ENCODE measurements at places on chromosomes 3 and 15.

DNA sequence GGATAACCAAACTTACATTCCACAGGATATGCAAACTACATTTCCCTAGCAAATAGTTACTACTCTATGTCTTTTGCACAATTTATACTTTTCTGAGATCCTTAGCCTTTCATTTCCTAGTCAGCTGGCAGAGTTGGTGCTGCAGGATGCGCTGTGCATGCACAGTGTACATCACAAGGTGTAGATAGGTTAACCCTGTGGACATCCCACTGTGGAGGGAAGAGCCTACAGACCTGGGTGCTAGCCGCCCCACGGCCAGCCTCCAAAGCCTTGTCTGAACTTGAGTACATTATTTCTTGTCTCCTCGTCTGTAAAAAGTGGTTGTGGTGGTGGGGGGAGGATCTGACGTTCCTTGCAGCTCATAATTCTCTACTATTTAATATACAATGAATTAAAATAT, 3.5 kb downstream of the TNFSF10 start:
- DNase-seq, result no peak

GRCh38 chr3:124812291-124813265, 74.6 kb downstream of the ITGB5 start:
- peak; percentile 89 for DNase-seq

DNA sequence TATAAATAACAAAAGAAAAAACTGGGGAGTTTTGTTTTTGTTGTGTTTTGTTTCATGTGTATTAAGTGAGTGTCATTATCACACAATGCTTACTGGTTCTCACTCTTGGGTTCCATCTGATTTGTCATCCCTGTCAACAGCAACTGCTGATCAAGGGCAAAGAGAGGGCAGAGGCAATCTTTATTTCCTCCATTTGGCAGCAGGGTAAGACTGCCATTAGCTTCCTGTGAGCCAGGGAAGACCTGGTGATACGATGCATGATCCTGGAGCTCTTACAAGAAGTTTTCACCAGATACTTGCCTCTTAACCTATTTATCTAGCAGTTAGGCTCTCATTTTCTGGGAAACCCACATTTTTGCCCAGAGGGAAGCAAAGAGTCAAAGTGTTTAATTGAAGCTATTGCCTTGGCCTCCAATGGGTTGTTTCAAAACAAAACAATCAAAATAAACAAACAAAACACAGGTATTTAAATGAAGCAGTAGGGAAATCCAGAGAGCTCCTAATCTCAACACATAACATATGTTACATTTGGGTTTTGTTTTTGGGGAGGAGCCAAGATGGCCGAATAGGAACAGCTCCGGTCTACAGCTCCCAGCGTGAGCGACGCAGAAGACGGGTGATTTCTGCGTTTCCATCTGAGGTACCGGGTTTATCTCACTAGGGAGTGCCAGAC, 529.8 kb downstream of the MAGI1 start:
- no peak for DNase-seq

- DNase-seq, result peak; percentile 77
Measured at GRCh38 chr3:48548729-48549705, 7.6 kb downstream of the PFKFB4 start.

GRCh38 chr3:165390166-165390565, 194.0 kb upstream of the SLITRK3 start:
- no peak for DNase-seq

- DNase-seq, result no peak
Measured at GRCh38 chr15:101135532-101136166, 116.2 kb downstream of the CHSY1 start.

GRCh38 chr15:95825208-95825607, 505.3 kb upstream of the NR2F2 start:
- no peak for DNase-seq

DNA sequence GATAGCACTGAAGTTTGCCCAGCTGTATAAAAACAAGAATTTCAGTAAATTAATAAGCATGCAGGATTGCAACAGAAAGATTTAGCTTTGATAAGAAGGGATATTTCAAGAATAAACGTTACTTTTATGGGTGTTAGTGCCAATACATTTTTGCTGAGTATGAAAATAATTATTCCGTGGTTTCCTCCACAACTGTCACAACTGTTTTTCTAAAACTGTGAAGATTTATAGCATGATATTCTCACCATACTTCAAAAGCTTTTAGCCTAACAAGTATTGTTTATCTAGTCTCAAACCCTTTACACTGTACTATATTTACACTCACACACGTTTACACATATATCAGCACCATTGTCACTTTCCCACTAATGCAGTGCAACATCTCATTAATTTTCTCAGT, 200.5 kb downstream of the TPRG1 start:
- no peak for DNase-seq

DNA sequence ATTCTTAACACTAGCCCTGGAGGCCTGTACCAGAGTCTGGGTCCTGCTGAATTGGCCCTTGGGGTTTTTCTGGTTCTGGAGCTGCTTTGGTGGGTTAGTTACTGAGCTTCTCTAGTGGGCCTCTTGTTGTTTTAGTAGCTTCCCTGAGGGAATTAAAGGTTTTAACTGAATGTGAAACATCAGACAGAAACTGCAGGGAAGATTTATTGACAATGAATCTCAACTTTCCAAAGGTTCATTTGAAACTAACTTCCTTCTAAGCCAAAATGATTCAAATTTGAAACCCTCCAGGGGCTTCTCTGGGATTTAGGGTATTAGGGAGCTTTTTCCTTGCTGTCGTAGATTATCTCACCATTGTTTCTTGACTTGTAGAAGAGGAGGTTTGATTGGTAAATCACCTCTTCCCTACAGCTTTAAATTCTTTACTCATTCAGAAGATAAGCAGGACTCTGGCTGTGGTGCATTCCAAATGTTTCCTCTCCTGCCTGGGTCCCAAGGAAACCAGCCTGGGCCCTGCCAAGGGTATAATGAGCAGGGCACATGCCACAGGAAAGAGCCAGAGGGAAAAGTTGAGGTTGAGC, 71.0 kb downstream of the TP63 start:
- DNase-seq, result no peak

DNA sequence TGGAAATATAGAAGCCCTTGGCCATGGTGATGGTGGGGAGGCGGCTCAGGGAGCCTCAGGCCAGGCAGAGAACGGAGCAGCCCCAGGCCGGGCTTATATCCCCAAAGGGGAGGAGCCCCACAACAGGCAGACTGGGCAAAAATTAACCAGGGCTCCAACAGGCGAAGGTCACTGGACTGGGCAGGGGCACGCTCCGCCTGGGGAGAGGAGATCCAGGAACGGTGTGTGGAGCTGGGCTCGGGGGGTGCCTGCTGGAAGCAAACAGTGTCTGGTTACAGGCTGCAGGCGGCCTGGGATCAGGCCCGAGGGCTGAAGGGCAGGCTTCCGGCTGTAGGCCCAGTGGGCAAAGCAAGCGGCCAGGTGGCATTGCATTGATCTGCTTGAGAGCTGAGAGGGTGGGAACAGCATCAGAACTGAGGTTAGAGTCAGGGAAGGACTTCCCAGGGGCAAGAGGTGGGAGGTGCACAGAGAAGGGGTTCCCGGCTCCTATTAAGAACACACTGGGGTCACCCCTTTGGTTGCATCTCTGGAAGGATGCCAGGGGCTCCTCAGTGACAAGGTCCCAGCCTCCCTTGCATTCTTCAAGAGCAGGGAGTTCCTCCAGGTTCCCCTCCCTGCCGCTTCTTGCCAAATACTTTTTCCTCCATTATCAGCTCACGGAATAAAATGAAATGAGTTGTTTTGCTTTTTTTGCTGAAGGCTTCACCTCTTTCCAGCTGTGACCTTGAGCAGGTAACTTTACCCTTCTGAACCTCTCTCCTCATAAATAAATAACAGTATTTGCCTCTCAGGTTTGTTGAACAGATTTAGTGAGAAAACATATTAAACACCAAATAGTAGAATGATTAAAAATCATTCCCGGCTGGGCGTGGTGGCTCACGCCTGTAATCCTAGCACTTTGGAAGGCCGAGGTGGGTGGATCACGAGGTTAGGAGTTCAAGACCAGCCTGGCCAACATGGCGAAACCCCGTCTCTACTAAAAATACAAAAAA, 7.8 kb downstream of the ANPEP start:
- no peak for DNase-seq

DNA sequence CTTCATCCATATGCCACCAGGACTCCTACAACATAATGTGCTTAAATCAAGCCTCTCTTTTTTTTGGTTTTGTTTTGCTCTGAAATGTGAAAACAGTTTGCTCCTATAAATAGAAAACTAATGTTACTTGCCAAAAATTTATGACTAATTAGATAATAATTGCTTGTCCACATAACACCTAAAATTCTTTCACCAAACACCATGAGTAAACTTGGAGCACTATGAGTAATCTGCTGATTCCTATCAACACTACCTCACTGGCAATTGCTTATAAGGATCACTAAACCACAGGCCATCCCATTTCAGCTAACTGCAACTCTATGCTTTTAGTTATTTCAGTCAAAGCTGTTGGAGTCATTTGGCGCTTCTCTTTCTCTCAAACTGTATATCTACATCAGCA, 252.7 kb downstream of the EPHA3 start:
- no peak for DNase-seq

DNA sequence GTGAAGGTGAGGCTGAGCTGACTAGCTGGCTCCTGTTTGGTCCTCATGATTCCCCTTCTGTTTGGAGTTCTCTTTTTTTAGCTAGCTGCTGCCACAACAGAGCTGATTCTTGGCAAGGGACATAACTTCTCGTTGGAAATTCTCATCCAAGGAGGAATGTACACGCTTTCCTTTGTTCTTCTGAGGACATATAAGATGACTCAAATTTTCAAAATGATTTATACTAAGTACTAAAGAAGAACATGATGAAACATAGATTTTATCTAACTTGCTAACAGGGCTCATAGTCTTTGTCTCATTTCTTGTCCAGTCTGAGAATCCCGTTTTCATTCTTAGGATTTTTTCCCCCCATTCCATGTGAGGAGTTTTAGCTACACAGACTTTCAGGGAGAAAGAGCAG, 2.9 kb upstream of the TFG start:
- DNase-seq, result no peak

DNA sequence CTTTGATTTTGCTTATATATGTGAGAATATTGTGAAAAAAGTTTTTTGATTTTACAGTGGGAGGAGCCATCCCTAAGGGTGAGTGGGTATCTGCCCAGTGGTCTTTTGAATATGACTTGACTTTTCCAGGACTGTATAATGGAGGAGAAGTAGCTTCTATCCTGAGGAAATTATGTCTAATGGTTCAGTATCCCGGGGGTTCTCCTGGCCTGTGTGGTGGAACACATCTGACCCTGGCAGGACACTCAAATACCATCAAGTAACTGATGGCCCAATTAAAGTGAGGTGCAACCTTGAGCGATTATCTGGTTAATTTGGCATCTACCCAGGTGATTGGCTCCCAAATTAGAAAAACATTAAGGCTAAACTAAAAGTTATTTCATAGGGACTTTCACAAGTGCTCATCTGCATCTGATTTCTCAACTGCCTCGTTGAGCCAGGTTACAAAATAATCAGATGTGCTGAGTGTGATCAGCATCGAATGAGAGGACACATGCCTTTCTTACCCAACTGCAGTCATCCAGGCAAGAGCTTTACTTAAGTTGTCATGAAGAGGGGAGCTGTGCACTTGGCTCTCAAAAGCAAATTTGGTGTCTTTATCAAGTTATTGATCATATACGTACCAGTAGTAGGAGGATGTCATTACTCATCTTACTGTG, 201.4 kb downstream of the IL5RA start:
- no peak for DNase-seq

GRCh38 chr3:69193749-69194148, 71.4 kb upstream of the LMOD3 start:
- no peak for DNase-seq

GRCh38 chr3:54146506-54147239, 24.3 kb downstream of the CACNA2D3 start:
- DNase-seq, result peak; percentile 38

DNA sequence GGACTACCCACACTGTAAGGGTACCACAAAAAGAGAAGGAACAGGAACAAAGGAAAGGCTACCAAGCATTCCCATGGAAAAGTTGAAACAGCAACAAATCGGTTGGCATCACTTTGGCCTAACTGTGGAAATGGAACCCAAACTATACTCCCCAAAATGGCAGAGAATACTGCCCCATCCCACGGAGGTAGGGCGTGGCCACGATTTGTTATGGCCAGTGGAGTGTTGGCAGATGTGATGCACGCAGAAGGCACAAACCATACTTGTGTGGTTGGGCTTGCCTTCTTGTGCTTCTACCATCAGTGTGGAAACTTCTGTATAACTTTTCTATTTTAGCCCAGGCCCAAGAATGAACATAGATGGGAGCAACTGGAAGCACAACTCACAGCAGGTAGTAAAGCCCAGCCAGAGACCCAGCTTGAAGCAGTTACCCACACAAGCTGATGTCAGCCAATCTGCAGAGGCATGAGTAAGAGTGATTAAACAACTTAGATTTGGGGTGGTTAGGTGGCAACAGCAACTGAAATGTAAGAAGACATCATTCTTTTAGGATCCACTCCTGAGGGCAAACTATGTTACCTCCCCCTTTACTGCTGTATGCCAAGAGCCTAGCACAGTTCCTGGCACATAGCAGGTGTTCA, 64.1 kb downstream of the BTD start:
- no peak for DNase-seq

DNA sequence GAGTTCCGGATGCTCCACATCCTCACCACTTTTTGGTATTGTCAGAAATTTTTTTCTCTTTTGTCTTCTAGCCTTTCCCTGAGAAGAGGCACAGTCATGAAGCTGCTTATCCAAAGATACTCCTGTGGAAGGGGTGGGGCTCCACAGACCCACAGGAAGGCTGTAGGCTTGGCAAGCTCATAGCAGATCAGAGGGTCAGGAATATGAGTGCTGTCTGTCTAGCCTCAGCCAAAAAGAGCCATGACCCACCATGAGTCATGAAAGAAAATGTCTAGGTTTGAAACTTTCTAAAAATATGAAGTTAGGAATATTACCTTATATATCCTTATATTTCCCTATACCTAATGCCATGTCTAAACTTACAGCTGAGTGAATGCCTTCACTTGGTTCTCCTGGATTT, 118.2 kb upstream of the THBS1 start:
- no peak for DNase-seq

DNA sequence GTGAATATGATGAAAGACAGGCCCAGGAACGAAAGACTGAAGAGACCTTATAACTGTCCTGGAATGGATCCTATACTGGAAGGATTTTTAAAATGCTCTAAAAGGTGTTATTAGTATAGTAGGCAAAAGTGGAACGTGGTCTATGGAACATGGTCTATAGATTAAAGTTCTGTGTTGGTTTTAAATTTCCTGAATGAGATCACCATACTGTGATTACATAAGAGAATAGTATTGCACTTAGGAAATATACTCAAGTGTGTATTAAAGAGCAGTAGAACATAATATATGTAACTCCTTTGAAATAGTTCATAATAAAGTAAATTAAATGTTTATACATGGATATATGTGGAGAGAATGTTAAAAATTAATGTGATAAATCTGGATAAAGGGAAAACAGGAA, 68.2 kb downstream of the SPRED1 start:
- DNase-seq, result no peak

GRCh38 chr3:170603770-170604510, 18.1 kb upstream of the SLC7A14 start:
- no peak for DNase-seq

GRCh38 chr15:94322141-94322540, 90.8 kb downstream of the MCTP2 start:
- DNase-seq, result no peak

GRCh38 chr3:47522082-47522987, 8.8 kb upstream of the ELP6 start:
- DNase-seq, result peak; percentile 73

Measured in H54 (cell line).